ENCODE measurements at places on chromosomes 16 and 17.

- DNase-seq: no peak
Observed at GRCh38 chr16:23348579-23349469, 46.7 kb downstream of the SCNN1B start.

GRCh38 chr17:41800601-41801373 is 11.0 kb downstream of the P3H4 start:
- no peak for DNase-seq

GRCh38 chr16:9647981-9648701 is 534.1 kb downstream of the GRIN2A start:
- no peak for DNase-seq

DNA sequence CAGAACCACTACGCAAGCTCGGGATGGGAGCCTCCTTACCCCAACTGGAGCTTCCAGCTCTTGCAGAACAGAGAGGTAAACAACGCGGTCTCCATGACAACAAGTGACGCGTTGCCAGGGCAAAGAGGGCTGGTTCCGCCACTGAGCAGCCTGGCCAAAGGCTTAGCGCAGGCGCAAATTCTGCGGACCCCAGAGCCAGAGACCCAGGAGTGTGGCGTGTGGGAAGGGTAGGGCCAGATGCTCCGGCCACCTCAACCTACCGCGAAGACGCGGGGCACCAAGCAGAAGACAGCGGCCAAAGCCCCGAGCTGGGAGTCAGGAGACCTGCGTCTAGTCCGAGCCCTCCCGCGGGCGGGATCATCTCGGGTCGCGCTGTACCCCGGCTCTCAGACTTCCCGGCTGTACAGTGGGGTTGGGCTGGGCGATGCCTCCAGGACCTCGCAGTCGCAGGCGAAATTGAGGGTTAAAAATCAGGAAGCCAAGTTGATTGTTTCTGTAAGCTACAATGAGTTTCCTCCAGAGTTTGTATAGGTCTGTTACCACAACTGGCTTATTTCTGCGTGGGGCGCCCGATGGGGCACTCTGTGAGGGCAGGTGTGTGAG is at the start of gene TEKT1:
TSS of gene TEKT1 (minus strand) at position 69 of the 603 bp plus-strand sequence. CDS start 1,353 bp downstream, outside the sequence.
- peak; percentile 40 for DNase-seq

- DNase-seq: no peak
Observed at GRCh38 chr16:67474551-67475455, 6.2 kb downstream of the ATP6V0D1 start.

DNA sequence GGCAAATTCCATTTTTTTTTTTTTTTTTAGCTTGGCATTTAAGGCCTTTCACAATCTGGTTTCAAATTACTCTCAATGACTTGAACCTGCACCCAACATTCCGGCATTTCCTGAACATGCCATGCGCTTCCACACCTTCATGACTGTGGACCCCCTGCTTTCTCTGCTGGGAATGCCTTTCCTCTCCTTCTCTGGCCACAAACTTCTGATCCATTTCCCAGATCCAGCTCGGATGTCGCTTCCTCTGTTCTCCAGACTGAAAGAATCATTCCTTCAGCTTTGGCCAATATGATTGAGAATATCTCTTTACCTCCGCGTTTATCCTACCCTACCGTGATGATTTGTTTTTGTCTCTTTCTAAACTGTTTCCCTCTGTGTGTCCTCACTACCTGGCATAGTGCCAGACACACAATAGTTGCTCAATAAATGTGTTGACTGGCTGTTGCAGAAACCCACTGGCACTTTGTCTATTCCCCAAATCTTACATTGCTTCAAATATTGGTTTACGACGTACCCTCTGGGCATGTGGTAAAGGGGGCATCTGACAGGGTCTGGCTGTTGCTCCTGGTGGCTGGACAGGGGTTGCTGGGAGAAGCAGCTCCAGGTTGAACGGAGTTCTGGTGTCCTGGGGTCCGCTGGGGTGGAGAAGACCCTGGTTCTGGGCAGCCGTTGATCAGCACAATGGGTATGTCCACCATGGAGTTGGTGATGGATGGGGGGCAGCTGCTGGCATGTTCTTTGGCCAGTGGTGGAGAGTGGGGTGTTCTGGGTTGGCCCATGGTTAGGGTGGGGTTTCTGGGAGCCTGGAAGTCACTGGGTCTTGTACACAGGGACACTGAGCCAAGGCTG is 14.7 kb downstream of the TNS4 start:
- no peak for DNase-seq

GRCh38 chr17:38877130-38877851 is 7.4 kb downstream of the LASP1 start:
- DNase-seq: no peak

DNA sequence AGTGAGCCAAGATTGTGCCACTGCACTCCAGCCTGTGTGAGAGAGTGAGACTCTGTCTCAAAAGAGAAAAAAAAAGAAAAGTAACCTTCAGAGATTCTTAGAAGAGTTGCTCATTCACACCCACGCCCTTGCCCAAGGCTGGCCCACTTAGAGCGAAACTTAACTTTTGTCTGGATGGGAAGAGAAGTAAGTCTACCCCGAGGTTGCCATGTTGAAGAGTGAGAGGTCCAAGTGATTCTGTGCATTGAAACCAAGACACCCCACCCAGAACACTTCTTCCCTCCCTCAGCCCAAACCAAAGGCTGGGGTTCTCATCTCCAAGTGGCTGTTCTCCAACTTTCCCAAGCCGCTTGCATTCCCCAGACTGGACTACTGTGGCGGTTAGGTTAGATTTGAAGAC is 2.4 kb upstream of the CISD3 start:
- peak; percentile 55 for DNase-seq

GRCh38 chr17:64579917-64580316 is 73.1 kb downstream of the CEP95 start:
- DNase-seq: no peak

DNA sequence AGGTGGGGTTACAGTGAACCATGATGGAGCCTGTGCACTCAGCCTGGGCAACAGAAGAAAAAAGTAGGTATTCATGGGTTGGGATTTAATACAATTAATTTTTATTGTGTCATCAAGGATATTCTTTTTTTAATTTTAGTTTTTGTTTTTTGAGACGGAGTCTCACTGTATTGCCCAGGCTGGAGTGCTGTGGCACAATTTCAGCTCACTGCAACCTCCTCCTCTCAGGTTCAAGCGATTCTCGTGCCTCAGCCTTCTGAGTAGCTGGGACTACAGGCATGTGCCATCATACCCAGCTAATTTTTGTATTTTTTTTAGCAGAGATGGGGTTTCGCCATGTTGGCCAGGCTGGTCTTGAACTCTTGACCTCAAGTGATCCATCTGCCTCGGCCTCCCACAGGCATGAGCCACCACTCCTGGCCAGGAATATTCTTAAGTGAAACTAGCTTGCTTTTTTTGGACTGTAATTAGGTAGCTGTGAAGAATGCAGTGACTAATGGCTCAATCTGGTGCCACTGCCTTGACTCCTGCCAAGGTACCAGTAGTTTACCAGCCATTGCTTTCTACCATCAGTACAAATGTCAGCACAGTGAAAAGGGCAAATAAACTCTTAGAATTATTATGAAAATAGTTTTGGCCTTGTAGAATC is 4.8 kb downstream of the PPM1D start:
- DNase-seq: no peak

- no peak for DNase-seq
Observed at GRCh38 chr16:69110406-69110805, 5.0 kb downstream of the HAS3 start.

DNA sequence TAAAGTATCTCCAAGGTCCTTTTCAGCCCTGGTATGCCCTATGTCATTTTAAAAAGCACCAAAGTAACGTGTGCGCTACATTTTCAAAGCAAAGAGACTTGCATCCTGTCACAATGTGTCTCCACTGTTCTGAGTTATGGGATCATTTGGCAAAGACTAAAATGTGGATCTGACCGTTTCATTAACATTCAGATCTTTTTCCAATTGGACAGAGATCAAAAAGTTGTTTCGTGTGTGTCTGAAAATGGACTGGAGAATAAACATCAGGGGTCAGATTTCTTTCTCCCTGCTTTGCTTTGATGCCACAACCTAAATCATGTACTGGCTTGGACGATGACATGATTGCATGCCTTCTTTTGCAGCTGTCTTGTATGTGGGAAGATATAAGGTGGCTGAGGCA is 136.0 kb upstream of the NOG start:
- no peak for DNase-seq

- DNase-seq: no peak
Observed at GRCh38 chr16:87687126-87687910, 78.5 kb downstream of the KLHDC4 start.

DNA sequence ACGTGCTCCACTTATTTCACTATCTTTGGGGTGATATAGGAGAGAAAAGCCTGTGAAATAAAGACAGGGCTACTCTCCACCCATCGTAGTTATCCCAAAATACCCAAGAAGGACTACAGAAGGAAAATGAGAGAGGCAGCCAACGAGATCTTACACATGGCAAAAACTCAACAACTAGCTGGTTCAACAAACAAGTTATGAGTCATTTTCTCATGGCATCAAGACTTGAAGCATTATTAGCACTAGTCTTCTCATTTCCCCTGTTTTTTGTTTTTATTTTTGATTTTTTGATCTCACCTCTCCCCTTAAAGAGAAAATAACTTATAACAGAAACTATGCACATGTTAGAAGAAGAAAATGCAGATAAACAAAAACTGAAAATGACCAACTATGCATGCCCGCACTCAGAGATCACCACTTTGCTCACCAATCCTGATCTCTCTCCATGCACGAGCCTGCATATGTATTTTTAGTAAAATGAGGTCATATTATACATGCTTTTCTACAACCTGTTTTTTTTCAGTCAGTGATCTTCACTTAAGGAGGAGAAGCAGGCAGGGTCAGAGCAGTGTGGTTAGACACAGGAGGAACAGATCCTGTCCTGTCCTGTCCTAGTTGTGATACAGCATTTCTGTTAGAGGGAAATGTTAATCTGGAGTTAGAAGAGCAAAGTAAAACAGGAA is 22.8 kb downstream of the FAM117A start:
- no peak for DNase-seq

DNA sequence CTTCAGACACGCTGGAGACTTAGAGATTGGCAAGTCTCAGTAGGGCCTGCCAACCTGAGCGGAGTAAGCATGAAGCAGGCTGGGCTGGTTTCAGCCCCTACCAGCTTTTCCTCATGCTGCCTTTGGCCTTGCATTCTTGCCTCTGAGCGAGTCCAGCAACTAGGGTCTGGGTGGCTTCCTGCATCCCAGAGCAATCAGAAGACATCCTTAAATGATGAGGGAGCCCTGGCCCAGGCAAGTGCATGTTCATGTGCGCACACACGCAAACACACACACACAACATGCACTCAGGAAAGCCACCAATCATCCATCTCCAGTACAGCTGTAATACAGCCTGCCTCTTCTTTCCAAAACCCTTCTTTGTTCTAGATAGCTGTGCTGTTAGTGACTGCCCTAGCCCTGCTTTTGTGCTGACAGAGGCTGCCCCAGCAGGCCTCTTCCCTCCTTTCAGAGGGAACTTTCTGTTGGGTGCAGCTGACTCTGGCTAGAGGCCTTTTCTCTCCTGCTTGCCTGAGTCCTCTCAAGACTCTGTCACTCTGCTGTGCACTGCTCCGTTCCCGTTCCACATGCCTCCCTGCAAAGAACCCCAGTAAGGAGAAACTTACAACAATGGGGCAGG is 30.7 kb upstream of the TBX2 start:
- DNase-seq: no peak

DNA sequence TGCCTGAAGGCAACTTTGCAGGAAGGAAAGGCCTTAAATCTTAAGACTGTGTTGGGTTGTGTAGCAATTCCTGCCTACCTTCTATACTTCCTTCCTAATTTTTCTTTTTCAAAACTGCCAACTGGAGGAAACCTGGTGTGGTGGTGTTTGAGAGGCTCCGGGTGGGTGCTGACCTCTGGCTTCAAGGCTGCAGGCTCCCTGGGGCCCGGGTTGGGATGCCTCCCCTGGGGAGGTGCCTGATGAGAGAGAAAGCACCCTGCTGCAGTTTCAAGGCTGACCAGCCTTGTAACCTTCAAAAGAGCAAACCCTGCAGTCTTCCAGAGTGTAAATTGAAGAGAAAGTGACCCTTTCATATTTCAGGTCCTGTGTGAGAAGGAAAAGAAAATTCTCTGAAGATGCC is 55.9 kb downstream of the MSI2 start:
- no peak for DNase-seq

- no peak for DNase-seq
Observed at GRCh38 chr17:70405492-70406220, 236.3 kb downstream of the KCNJ2 start.

GRCh38 chr17:33595828-33596227 is 302.7 kb upstream of the ASIC2 start:
- no peak for DNase-seq

GRCh38 chr16:9625122-9625521 is 533.7 kb downstream of the HAPSTR1 start:
- DNase-seq: no peak

GRCh38 chr17:57067162-57067561 is 17.9 kb upstream of the AKAP1 start:
- DNase-seq: no peak

GRCh38 chr16:69724981-69725479 is 1.3 kb downstream of the NQO1 start:
- no peak for DNase-seq
